ENCODE measurements at places on chromosomes 7 and 10.

DNA sequence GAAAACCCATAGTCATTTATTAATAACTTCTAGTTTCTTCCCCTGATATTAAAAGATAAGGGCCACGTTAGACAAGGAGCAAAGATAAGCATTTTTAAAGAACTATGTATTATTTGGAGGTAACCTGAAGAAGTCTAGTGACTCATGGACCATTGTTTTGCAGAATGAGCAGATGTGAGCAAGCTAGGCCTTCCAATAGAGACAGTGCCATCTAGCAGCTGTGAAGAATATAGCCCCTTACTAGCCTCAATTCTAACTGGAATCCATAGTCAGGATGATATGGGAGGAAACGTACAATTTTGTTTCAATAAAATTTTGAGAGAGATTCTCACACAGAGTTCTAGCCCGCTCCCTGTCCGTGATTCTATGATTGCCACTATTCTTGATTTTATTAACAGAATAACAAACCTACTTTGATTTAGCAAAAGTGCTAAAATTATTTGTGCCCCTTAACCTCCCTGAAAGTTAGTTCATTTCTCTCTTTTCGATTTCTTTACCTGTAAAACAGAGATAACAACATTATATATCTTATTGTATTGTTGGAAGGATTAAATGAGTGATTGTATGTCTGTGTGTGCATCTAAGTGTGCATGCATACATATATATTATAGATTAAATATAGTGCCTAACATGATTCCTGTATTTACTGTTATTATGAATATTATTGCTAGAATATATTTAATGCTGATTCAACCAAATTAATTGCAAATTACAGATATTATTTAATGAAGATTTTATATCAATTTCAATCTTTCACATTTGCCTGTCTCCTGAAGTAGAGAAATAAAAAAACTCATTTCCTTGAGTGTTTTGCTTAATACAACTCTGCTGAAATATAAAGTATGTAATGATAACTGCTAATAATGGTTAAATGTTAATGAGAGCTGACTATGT lies 22.7 kb downstream of the FAM237B start:
- DNase-seq = no peak

DNA sequence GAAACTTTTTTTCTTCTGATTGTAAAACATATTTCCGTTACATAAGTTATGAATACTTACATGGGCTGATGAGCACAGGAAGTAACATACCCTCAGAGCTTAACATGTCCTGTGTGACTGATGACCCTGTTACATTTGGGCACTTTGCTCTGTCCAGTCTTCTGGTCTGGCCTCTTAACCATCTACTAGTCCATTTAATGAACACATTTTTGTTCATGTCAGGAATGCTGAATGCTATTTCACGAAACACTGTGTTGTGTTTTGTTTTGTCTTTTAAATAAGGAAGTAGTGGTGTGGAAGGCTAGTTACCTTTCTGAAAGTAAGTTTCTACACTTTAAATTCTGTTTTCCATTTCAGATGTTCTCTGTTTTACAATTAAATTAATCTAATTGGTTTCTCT lies 77.7 kb downstream of the RBM33 start:
- no peak for DNase-seq

GRCh38 chr10:42615419-42615818 lies 23.0 kb downstream of the ZNF33B start:
- no peak for DNase-seq

GRCh38 chr10:62244088-62244487 lies 24.6 kb downstream of the RTKN2 start:
- no peak for DNase-seq

GRCh38 chr7:47346377-47346914 lies 235.5 kb downstream of the TNS3 start:
- DNase-seq = no peak

GRCh38 chr10:119275085-119275484 lies 67.7 kb downstream of the GRK5 start:
- DNase-seq = no peak

DNA sequence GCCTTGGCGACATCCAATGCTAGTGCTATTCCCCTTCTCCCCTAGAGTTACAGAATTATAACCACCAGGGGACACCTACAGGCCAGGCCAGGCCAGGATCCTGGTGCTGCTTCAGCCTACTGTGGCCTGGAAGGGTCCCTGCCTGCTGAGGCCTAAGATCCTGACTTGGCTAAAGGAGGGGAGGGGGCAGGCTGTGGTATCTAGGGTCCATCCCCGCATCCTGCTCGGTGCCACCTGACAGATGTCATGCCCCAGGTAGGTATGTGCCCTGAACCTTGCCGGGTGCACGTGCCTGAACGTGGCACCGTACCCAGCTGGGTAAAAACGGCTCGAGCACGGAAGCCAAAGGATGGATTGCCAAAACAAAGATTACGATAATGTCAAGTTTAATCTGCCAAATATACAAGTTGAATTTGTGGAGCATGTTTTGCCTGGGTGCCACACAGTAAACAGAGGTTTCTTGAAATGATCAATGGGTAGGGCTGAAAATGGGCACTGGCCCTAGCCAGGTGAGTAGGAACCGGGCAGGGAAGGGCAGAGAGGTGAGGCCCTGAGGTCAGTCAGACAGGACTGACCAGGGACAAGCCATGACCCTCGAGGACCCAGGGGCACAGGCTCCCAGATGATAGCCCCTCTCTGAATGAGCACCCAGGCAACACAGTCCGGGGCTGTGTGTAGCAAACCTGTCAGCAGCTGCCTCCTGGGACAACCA lies 12.6 kb downstream of the PDAP1 start:
- no peak for DNase-seq

GRCh38 chr7:96182424-96183158 lies 139.3 kb downstream of the SLC25A13 start:
- DNase-seq = no peak

DNA sequence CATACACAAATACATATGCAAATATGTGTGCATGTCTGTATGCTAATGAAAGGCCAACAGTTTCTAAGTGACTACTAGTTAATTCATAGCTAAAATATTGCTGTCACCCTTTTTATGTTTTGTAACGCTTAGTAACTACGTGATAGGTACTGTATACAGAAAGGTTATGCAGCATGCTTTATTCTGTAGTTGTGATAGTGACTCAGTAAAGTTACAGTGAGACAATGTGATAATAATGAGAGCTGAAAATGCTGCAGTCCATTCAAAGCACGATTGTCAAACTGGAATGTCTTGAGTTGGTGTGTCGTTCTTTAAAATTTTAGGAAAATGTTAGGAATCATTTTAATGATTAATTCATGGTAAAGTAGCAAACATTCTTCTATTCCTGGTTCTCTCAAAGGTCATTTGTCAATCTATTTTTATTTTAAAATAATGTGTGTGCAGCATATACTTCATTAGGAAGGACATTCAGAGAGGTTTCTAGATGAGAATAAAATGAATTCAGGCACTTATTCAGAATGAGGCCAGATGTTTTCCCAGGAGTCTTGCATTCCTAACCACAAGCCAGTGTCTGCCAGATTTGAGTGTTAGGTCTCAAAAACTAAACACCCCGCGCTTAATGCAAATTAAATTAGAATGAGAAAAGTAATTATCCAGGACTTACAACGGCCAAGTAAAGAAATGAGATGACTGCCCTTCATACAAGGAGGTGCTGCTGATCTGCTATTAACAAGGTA lies 408.8 kb upstream of the FZD8 start:
- no peak for DNase-seq

DNA sequence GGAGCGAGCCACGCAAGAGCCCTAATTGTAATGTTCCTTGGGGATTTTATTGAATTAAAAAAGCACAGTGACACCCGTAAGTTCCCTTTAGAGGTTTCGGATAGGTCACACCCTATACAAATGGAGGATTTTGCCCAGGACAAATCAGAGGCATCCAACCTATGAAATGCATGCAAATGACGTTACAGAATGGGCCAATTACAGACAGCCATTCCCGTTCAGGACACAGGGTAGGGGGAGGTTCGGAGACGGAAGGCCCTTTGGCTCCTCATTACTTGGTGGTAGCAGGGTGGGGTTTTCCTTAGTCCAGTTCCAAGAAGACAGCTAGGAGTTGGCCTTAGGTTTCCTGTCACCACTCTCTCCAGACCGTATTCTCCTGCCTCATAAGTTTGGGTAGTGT lies 754.1 kb downstream of the IPMK start:
- no peak for DNase-seq

DNA sequence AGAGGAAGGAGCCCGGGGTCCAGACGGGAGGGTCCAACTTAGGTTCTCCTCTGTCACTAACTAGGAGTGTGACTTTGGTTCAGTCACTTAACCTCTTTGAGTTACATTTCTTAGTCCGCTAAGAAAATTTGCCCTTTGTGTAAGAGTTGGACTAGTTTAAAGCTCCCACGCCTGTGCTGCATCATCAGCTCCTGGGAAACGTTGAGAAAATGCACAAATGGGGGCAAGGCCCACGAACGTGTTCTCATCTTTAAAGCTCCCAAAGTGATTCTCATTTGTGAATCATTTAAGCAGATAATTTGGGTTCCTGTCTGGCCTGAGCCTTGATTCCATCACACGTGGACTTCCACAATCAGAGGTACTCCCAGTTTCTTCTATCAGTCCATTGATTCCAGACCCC lies 6.3 kb downstream of the ZNF467 start:
- no peak for DNase-seq

GRCh38 chr7:6268907-6269306 lies 3.5 kb downstream of the CYTH3 start:
- DNase-seq = no peak

DNA sequence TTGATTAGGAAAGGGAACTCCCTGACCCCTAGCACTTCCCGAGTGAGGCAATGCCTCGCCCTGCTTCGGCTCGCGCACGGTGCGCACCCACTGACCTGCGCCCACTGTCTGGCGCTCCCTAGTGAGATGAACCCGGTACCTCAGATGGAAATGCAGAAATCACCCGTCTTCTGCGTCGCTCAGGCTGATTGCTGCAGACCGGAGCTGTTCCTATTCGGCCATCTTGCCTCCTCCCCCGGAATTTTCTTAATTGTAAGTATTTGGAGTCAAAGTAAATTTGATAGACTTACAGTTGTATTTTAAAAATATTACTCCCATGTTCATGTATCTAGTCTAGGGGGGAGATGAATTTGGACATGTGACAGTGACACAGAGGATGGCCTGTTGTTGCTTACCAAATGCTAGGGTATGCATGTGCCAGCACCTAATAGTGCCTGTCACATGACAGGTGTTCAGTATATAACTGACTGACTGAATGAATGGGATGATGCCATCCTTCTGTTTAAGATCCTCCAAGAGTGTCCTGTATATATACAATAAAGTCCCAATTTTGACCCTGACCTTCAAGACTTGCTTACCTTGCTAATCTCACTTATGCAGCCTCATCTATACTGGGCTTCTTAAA lies 42.0 kb upstream of the ICA1 start:
- no peak for DNase-seq

- no peak for DNase-seq
Observed at GRCh38 chr10:49257154-49257553, 41.8 kb upstream of the C10orf71 start.

- DNase-seq = no peak
Observed at GRCh38 chr7:1906087-1906830, 236.2 kb downstream of the ELFN1 start.

DNA sequence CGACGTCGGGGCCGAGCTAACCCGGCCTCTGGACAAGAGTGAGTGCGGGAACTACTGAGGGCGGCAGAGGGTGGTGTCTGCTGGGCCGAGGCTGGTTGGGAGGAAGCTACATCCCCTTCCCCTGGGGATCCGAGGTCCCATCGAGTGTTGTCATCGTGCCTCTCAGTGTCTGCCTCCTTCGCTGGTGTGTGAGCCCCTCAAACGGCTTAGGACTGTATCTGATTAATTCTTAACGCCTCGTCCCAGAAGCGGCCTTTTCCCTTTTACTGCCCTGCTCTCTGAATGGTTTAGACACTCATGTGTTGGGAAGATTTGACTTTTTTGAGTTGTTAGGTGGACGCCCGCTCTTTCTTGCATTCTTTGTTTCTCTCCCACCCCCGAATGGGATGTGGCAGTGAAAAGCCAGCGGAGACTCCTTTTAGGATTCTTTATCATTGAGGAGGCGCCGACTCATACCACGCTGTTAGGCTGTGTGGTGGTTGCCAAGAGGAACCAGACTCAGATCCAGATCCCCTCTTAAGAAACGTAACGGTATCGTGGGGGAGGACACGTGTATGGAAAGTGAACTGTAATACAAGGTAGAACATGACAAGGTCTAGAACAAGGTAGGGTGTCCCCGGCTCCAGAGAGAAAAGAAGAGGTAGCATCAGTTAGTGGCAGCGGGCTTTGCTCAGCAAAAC lies 631 bp downstream of the SUPV3L1 start:
- no peak for DNase-seq

GRCh38 chr10:35852721-35853120 lies 210.6 kb upstream of the FZD8 start:
- DNase-seq = no peak

DNA sequence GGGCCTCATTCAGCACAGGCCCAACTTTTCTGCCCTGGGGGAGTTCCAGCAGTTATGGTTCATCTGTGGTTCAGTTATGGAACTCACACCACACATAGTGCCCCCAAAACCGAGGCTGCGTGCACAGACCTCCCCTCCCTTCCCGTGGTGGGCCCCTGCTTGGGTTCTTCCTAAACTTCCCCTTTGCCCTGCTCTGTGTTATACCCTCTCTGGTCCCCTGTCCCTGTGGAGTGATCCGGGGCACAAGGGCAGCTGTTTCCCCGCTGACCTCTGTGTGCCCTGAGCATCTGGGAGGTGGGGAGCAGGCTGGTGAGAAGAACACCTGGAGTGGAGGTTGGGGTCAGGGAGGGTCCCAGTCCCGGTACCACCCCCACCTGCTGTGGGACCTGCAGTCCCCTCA lies 39.4 kb downstream of the HTRA1 start:
- DNase-seq = no peak

GRCh38 chr10:123146894-123147634 lies 872 bp upstream of the HMX2 start:
- no peak for DNase-seq

Data from stimulated activated CD4-positive, alpha-beta T cell treated with anti-CD3 and anti-CD28 coated beads, Interleukin-1b, Interleukin-23, amount 100 ng/mL, for 1 hour (primary cell).